ENCODE measurements at places on chromosomes 11 and 22. TPM values are rescaled to one million over a fixed set of nuclear protein-coding genes. Genes with fewer than 3 reads are reported as not detected.

DNA sequence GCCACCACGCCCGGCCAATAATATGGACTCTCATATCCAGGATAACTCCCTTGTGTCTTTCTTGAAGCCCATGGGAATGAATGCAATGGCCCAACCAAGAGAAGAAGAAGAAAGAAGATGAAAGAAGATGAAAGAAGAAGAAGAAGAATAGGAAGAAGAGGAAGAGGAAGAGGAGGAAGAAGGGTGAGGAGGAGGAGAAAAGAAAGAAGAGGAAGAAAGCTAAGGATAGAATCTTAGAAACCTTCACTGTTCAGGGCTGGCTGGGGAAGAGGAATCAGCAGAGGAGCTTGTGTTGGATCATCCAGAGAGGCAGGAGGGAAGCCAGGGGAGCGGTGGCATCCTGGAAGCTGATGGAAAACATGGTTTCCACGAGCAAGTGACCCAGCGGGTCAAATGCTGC, 28.9 kb downstream of the MCHR1 start:
- DNase-seq: no peak

GRCh38 chr11:17985517-17985916, 27.3 kb downstream of the SERGEF start:
- no peak for DNase-seq

- no peak for DNase-seq
These were observed 131.3 kb downstream of the AASDHPPT start for GRCh38 chr11:106208760-106209159.

DNA sequence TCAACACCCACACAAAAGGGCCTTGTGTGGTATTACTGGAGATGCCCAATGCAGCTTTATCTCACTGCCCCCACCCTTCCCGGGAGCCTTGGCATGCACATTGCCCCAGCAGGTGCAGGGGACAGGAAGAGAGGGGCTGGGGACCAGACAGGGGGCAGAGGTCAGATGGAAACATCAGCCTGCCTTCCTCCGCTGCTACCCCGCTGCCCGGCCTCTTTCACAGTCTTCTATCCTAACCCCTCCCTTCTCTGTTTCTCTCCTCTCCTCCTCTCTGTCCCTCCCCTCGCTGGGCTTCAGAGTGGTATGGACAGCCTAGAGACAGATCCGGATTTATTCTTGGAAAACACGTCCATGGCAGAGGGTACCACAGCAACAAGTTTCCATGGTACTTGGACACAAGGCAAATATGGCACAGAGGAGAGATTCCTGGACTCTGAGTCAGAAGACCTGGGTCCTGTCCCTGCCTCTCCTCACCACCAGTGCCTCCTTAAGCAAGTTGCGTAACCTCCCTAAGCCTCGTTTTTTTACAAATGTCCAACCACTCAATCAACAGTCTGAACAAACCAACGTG, 8.3 kb upstream of the IGSF9B start:
- no peak for DNase-seq

DNA sequence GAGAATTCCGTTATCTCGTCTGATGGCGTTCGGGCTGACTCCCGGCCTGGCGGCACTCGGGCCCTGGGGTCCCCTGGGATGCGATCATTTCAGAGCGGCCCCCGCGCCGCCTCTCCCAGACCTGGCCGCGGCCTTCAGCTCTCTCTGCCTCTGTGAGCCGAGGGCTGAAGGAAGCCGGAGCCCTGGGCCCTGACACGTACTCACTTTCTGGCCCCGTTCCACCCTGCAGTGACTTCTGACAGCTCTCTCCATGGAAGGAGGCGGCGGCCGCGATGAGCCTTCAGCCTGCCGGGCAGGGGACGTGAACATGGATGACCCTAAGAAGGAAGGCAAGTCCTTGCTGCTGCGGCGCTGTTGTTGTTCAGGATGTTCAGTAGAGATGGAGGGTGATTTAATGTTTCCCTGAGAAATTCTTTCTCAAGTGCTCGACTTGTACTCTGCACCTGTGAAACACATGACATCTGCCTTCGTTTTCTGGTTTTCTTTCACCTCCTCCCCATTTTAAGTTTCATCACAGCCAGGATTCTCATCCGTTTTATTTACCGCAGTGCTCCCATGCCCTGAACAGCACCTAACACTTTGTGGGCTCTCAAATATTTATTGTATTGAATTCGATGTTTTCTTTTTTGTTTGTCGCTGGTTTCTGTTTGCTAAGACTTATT, 612 bp downstream of the GTSE1 start:
- peak; percentile 83 for DNase-seq

DNA sequence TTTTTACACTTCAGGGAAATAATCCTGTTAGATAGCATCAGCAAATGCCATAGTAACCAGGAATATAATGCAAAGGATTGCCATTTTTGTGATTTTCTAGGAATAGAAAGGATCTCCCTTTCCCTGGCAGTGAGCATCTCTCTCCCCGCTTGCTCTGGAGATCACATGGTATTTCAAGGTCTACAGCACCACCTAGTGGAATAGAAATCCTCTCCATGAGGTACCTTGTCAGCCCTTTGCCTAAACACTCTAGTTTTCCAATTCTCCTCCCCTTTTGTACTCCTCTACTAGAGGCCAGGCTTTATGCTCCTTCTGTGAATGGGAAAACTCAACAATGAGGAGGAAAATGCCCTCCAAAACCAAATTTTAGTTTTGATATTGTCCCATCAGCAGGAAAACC, 78.4 kb downstream of the XRRA1 start:
- peak; percentile 56 for DNase-seq

DNA sequence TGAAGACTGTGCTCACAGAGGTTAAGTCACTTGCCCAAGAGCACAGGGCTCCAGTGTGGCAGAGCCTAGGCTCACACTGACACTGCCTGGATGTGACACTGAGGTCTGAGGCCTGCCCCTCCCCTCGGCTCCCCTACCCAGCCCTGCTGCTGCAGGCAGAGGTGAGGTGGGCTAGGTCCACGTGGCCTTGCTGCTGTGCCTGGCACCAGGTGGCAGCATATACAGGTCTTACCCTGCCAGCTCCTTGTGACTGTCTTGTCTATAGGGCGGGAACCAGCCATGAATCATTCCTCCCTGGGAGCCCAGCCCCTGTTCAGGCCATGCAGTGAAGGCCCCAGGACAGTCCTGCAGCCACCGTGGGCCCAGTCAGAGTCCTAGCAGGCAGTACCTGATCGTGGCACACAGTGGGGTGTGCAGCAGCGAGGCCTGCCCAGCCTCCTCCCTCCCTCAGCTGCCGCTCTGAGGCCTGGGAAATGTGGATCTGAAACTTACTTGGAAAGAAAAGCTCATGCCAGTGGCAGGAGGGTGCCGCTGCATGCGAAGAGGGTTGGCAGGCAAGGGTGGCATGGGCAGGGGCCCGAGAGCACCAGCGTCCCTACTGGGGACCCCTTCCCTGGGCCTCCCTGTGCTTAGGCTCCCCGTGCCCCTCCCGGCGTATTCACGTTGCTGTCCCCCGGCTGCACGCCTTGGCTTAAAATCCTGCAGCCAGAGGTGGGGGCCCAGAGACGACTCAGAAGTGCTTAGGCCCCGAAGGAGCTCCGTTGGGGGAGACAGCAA, 1.2 kb upstream of the CERK start:
- peak; percentile 44 for DNase-seq

DNA sequence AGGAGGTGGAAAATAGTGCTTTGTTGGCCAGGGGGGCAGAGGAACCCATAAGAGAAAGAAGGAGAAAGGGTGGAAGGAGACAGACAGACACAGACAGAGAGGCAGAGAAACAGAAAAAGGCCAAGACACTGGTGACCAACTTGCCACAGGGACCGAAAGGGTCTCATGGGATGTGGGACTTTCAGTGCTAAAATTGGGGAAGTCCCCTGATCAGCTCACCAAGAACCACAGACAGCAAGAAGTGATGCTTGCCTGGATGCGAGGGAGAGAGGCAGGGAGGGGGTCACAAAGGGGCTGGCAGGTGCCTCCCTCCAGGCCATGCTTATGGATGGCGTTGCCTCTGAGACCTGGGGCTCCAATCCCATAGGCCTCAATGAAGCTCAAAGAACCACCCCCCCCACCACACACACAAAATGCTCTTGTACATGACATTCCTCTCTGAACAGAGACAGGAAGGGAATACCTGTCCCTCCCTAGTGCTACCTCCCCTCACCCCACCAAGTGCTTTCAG, 413.4 kb downstream of the MN1 start:
- no peak for DNase-seq

DNA sequence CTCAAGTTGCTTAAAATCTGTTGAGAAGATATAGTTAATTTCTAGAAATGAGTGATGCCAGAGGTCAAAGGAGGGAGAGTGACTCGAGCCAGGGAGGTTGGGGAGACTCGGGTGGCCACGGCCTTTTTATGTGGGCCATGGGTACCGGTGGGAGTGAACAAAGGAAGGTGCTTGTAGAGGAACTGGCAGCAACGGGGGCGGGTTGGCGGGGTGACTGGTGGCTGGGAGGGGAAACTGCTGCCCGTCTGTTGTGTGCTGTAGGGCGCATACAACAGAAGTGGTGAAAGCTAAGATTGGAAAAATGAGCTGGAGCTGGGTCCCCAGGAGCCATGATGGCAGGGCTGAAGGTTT, 5.4 kb downstream of the DAGLA start:
- DNase-seq: peak; percentile 44

- no peak for DNase-seq
These were observed 24.4 kb upstream of the DGCR8 start for GRCh38 chr22:20055654-20056053.

DNA sequence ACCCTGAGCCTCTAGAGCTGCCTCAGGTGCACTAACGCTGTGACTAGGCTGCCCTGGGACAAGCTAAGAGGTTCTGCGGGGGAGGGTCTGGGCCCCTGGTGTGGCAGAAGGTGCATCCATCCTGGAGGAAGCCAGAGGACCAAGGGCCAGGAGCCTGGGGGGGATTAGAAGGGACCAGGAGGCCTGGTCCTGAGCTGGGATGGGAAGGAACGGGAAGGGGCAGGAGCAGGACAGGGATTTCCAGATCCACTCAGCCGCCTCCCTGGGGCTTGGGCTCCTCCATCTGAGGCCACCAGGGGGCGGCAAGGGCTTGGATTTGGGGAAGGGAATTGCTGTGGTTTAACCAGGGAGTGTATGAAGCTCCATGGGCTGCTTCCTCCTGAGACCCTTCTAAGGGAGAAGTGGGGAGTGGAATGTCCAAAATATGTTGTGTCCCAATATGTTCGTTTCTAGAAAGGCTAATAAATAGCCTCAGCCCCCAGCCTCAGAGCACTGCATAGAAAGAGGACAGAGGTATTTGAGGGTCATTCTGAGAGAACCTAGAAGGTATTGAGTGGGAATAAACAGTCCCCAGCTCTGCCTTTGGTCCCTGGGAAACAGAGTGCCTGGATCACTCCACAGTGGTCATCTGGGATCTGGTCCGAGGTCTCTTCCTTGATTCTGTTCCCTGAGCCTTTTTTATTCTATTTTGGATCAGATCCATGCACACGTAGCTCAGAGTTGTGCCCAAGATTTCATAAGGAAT, 17.4 kb upstream of the PRAME start:
- DNase-seq: peak; percentile 86

DNA sequence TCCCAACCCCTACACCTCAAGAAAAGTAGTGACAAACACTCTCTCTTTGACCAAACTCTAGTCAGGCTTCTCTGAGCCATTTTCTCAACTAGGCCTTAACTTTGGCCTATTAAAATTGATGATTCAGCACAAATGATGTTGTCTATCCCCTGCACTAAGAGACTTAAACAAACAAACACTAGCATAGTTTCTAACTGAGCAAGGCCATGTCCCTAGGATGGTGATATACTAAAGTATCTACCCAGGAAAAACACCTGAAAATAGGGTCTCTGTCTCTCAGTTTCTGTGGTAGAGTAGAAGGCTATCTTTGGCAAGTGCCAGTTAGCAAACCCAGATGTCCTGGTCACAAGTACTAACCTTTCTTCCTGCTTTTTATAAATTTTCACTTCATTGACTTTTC, 219.7 kb upstream of the ANO3 start:
- DNase-seq: no peak

DNA sequence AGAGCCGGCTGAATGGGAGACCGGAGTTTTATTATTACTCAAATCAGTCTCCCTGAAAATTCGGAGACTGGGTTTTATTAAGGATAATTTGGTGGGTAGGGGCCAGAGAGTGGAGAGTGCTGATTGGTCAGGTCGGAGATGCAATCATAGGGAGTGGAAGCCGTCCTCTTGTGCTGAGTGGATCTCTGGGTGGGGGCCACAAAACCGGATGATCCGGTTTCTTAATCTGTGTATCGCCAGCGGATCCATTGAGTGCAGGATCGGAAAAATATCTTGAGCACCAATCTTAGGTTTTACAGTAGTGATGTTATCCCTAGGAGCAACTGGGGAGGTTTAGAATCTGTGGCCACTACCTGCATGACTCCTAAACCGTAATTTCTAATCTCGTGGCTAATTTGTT, 886 bp upstream of the NIPSNAP1 start:
- no peak for DNase-seq

GRCh38 chr11:29051935-29052334, 943.7 kb downstream of the METTL15 start:
- no peak for DNase-seq

- DNase-seq: no peak
These were observed 27.8 kb downstream of the WEE1 start for GRCh38 chr11:9601037-9601875.

DNA sequence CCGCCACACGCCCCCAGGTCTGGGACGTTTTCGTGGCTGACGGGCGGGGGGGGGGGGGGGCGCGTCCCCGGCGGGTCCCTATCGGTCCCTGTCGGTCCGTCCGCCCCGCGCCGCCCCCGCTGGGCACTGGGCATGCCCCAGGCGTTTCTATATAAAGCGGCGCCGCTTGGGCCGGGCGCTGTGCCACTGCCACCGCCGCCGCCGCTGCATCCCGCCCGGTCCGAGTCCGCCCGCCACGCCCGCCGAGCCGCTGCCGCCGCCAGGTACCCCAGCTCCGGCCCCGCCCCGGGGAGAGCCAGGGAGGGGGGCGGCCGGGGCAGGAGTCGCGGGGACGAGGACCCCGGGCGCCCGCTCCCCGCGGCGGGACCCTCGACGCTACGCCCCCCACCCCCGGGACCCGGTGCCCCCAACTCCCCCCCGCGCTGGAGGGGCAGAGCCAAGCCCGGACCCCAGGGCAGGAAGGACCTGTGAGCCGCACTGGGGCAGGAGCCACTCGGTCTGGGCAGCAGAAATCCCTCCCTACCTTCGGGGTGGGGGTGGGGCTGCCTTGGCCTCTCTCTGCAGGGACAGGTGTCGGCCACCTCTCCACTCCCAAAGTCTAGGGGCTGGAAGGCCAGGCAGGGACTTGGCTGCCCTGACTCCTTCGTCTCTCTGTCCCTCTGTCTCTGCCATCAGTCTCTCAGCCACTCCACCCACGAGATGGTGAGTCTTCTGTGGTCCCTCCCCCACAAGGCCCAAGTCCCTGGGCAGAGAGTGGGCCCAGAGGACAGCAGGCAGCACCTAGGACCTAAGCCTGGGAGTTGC, at the start of gene CARNS1:
TSS of gene CARNS1 (plus strand) at position 178 of the 804 bp plus-strand sequence. CDS start at position 700, 522 bp downstream.
- peak; percentile 90 for DNase-seq

Gene TMEM86A
- total RNA-seq: 1.5 TPM

Gene BAIAP2L2
- 2.7 TPM for total RNA-seq

Gene P2RX6
- 0.26 TPM for total RNA-seq

Gene GLYATL2
- not detected for total RNA-seq

Gene ZNF215
- 11.8 TPM for total RNA-seq

Gene AP5B1
- 6.7 TPM for total RNA-seq

Gene MRGPRX2
- not detected for total RNA-seq

Gene GLYAT
- not detected for total RNA-seq

Gene CASP1
- total RNA-seq: not detected

Gene OR2AT4
- total RNA-seq: not detected

Gene TMEM80
- total RNA-seq: 27.0 TPM

Gene SAC3D1
- 15.4 TPM for total RNA-seq

Gene APLNR
- 1.4 TPM for total RNA-seq

Gene NAALAD2
- total RNA-seq: 4.0 TPM

Gene NELL1
- total RNA-seq: 2.6 TPM

Gene OR52E2
- not detected for total RNA-seq

Measured in H7 (cell line).